Activated naive CD4-positive, alpha-beta T cell treated with anti-CD3 and anti-CD28 coated beads, Interleukin-2, amount 50 U/mL, for 16 hours (primary cell): ENCODE measurements at places on chromosomes 7 and 10.

GRCh38 chr7:134434701-134435100 is 24.2 kb downstream of the AKR1B1 start:
- no peak for DNase-seq

DNA sequence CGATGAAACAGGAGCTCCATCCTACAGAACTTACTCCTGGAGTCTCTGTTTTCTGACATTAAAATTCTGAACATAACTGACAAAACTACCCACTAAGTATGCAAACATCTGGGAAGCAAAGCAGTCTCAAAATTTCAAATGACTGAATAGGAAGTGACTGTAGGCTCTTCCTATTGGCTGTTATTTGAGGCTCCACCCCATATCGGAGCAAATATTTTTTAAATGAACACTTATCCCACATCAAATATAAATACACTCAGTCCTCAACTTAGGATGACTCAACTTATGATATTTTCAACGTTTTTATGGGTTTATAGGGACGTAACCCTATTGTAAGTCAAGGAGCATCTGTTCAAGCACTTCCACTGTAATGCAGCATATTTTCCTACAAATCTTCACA is 8.8 kb downstream of the HSPA12A start:
- no peak for DNase-seq

DNA sequence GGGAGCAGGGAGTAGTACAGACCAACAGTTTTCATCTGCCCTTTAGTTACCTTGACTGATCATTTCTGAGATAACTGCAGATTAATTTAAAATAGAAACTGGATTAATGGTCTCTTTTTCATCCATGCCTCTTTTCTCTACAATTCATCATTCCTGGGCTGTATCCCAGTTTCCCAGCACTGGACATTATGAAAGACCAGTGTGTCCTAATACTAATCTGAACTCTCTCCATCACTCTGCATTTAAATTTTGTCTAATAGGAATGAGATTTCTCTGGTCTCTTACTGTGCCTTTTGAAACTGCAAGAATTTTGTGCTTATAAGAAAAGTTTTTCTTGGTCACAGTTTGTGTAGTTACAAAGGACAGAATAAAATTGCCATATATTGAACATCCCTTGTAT is 12.7 kb downstream of the PLEKHA8 start:
- no peak for DNase-seq

DNA sequence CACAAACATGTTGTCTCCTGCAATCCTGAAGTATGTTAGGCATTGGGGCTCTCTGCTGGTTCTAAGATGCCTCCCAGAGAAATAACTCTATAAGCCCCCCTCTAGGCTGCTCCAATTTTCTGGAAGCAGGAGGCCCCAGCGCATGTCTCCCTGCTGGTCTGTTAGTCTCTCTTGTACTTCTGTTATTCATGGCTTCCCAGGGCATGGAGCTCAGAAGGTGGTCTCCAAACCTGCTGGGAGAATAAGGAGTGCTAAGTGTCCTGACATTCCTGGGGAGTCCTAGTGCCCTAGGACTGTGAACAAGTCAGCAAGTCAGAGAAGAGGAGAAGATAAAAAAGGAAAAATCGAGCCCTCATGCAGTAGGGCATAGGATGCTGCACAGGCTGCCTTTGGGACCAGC is 70.5 kb upstream of the EFCAB10 start:
- DNase-seq: no peak

DNA sequence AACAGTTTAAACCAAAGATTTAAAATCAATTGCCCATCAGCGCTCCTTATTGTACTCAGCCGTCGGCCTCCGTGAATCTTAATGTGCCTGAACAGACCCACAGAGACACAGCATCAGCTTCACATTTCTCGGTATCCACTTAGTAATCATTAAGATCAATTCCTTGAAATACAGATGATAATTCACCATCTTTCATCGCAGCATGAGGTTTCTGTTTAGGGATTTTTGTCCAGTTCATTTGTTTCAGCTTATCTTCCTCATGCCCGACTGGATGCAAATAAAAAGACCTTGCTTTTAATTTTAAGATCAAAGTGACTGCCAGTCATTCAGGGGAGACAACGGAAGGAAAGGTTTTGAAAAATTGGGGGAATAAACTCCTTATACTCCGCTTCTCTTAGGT is 207.8 kb downstream of the WDR37 start:
- DNase-seq: no peak

- DNase-seq: no peak
Observed at GRCh38 chr7:98785929-98786571, 83.8 kb downstream of the TMEM130 start.

DNA sequence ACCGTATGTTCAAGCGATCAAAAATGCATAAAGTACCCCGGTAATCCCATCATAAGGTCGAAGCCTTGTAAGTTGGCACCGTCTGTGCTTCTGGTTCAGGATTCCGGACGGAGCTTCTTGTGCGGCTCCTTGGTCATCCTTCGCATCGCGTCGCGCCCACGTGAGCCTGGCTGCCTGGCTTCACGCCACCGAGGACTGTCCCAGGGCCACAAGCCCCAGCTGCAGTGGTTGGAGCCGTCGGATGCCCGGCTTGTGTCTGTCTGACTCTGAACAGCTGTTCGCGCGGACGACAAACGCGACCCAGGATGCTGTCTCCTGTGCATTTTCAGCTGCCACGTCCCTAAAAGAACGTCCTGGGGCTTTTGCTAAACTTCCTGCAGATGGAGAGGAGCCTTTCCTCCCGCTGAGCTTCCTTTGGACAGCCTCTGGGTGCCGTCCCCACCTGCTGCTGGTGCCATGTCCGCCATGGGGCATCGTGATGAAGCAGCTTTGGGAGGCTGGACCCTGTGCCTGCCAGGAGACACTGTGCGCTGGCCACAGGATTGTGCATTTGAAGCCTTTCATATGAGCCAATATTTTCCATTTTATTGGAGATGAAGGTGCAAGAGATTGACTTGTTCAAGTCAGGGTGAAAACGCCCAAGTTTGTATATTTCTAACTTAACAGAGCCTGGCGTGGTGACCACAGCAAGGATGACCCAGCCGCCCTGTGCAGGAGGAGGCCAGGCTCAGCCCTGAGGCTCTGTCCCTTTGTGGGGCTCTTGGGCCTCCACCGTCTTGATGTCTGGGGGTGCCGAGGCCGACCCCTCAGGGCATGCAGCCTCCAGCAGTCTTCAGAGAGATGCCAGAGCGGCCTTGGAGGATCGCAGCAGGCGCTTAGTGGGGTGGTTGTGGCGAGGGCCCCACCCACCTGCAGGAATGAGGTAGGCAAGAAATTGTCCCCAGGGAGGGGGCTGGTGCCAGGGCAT is 6.7 kb upstream of the JAKMIP3 start:
- DNase-seq: no peak

GRCh38 chr7:44576228-44576627 is 2.5 kb upstream of the DDX56 start:
- DNase-seq: no peak

DNA sequence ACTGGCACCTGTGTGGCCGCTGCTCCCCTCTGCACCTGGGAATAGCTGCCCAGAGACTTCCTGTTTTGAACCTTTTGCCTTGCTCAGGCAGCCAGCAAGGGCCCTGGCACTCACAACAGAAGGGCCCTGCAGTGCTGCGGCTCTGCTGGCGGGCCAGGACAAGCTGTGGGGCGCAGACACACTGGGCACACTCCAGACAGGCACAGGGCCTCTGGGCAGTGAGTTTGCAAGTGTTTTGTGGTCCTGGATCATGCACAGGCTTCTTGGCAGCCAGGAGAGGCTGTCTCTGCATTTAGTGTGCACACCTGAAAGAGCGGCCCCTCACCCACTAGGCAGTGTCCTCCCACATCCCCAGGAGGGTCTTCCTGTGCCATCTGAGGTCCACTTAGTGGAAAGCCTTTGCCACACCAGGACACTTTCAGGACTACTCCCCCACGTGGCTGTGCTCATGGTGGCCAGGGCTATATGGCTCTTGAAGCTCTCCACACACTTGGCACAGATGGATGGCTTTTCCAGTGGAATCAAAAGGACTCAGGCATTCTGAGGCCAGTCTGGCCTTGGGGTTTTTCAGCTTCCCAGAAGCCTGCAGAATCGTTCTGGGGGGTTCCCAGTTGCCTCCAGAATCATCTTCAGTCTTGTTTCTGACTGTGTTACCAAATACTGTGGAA is 5.0 kb upstream of the ATP6V0E2 start:
- no peak for DNase-seq

- no peak for DNase-seq
Observed at GRCh38 chr7:33909318-33909717, 4.0 kb downstream of the BMPER start.

DNA sequence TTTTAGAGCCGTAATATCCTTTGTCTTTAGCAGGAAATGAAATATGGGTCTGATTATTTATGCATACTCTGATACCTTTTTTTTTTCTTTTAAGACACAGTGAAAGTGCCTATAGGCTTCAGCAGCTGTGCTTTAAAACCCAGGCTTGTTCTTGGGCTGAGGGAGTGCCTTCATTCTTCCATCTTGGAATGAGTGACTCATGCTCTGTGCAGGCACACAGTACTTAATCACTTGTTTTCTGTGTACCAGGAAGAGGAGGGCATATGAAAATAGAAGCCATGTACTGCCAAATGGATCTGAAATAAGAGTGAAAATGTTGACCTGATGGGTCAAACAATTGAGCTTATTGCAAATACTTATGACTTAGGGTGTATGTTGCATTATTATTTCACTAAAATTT is 12.0 kb downstream of the INPP5F start:
- DNase-seq: no peak

DNA sequence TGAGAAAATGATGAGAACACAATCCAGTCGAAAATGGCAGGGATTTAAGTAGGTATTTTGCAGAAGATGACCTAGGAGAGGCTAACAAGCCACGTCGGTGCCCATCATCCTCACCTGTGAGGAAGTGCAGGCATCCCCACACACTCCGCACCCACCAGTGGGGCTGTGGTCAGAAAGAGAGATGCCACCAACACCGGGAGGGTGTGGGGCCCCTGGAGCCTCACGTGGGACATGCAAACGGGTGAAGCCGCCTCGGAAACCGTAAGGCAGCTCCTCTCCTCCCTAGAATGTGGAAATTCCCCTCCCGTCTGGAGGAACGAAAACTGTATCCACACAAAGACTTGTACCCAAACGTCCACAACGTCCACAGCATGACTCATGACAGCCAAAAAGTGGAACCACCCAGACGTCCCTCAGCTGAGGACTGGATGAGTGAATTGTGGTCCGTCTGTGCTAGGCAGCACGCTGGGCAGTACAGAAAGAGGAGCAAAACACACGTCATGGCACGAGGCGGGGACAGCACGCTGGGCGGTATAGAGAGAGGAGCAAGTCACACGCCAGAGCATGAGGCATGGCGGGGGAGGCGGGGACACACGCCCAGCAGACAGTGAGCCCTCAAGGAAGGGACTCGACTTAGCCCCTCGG is 246.0 kb downstream of the ELFN1 start:
- no peak for DNase-seq

- no peak for DNase-seq
Observed at GRCh38 chr7:112083776-112084355, 122.3 kb downstream of the DOCK4 start.

DNA sequence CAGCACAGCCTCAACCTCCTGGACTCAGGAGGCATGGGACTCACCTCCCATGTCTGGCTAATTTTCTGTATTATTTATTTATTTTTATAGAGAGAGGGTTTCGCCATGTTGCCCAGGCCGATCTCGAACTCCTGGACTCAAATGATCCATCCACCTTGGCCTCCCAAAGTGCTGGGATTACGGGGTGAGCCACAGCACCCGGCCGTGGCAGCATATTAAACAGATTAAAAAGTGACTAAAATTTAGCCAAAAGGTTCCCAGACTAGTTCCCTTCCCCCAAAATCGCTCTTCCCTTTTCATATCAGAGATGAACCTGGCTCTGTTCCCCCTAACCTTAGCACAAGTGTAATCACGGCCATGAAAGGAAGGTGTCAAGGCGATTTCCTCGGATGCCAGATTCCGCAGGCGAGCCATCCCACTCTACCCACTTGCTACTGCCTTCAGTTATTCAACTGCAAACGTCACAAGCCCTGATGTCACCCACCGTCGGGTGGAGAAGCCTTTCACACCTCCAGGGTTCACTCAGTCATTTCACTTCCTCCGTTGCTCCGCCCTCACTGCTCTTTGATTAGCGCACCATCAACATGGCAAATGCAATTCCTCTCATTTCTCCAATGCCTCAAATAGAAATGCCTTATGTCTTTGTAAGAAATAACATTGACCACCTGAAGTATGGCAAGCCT is 104.7 kb upstream of the RHEB start:
- no peak for DNase-seq

DNA sequence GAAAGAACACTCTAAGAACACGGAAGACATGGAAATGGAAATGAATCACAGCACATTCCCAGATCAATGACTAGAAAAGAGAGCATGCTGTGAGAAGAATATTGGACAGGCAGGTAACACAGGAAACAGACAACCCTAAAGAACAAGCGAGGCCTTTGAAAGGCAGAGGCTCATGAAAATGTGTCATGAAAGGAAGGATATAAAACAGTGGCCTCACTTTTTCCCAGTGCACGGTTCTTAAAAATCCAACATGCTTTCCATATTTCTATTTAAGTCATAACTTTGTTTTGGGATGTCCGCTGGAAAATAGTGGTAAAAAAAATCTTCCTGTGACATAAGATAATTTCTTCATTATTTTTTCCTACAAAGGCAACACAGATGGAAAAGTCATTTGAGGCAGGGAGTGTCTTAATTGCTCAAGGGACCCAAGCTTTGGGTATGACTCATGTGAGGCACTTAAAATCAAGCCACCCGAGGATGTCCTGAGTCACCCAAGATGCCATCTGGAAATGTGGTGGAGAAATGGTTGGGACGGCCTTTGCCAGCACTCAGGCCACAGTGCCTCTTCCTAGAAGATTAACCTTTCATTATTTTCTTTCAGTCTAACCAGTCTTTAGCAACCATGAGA is 17.0 kb downstream of the ITIH5 start:
- no peak for DNase-seq

DNA sequence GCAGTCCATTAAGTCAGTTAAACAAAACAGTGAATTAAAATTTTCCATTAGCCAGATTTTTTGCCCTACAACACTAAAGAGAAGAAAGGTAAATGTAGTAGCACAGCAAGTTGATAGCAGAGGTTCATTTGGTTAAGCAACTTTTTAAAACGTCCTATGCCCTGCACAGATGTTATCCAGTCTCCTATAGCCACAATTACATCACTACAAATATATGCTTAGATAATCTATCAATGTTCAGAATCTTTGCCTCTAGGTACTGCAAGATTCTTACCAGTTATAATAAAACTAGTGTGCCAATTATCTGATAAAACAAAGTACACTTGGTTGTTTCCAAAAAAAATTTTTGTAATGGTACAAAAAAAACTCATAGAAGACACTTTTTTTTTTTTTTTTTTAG is 175.5 kb upstream of the MYO3A start:
- no peak for DNase-seq

DNA sequence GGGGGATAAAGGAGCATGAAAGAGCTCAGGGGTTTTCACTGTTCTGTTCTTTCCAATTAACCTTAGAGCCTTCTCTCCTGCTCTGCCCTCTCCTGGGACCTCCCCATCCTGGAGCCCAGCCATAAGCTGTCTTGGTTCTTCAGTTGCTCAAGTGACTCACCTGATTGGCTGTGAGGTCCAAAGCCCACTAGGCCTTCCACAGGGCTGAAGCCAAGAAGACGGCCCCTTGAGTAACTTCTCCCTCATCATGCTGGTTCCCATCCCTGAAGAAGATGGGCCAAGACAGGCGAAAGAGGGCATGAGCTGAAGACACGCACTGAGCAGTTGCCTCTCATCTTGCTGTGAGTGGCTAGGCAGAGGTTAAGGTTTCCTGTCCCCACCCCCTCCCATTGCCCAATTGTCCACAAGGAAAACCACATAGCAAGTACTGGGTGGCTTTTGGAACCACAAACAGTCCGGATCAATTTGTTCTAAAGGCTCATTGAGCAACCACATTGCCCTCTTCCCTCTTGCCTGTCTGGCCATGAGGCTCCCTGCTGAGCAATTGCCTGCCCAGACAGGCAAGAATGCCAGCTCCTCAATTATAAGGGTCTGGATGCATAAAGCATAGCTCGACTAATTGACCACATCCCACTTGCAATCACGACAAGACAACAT is 43.9 kb upstream of the GPAM start:
- DNase-seq: no peak
